ENCODE measurements at places on chromosomes 6 and 20.

DNA sequence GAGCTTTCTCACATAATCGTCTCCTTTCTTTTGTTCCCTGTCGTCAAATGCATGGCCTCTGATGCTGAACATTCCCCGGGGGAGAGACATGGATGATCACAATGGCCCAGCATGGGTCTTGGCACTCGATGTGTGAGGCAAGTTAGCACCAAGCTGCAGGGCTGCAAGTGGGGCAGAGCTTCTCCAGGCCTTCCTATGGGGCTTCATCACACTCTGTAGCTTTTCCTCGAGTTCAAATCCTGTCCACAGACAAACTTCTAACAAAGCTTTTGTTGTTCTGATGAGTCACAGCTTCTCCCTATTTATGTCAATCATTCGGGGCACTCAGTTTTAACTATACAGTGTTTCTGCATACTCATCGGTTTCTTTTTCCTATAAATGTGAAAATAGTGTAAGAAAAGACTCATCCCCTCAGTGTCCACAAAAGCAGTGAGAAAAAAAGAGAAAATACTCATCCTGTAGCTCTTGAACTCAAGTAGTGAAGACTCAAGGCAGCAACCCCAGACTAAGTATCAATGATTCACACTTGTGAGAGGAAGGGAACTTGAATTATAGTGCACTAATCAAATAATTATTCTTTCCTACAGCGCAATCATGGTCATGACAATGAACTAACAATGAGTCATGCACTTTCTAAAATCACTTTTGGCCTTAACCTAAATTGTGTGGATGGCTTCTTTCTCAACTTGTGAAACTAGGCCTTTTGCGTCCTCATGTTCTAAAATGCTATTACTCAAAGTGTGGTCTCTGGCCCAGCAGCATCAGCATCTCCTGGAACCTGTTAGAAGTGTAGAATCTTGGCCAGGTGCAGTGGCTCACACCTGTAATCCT lies 68.4 kb upstream of the NOX3 start:
- DNase-seq, result no peak

- DNase-seq, result no peak
Observed at GRCh38 chr6:143078468-143079324, 18.0 kb downstream of the AIG1 start.

GRCh38 chr6:31122791-31123706 lies 2.8 kb upstream of the CDSN start:
- no peak for DNase-seq

DNA sequence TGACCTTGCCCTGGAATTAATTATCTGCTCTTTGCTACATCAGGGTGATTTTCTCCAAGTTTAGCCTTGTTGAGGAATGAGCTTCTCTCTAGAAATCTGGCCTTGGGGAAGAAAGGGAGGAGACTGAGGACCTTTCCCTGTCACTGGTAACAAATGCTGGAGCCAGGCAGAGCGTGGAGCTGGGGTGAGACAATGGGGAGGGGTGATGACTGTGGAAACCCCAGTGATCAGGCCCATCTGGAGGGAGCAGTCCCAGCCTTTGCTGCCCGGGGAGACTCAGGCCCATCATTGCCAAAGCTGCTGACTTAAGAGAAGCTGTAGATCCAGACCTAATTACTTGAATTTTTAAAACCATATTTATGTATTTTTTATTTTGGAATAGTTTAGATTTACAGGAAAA lies 31.3 kb downstream of the BCAS4 start:
- no peak for DNase-seq

DNA sequence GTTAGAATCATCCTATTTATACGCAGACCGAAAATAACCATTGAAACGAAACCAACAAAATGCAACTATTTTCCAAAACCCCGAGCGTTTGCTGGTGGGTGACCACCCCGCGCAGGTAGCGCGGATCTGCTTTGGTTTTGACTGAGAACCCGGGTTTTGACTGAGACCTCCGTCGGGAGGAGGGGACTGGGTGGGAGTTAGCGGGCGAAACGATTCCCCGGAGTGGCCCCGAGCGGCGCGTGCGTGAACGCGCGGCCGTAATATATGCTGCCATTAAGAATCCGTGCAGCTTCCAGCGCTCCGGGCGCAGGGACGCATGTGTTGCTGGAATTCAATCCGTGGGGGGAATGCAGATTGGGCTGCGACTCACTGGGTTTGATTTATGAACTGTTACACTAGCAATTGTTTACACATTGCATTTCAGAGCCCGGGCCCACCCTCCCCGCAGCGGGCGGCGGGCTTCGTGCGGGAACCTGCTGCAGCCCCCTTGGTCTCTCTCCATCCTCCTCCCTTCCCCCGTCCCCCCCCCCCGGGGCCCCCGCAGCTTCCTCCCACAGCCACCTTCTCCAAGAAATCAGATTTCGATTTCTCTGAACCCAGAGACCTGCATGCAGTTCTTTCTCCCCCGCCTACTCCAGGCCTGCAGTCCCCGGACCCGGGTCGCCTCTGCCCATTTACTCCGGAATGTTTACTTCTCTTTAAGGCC lies 9.9 kb downstream of the NRN1 start:
- DNase-seq, result no peak

DNA sequence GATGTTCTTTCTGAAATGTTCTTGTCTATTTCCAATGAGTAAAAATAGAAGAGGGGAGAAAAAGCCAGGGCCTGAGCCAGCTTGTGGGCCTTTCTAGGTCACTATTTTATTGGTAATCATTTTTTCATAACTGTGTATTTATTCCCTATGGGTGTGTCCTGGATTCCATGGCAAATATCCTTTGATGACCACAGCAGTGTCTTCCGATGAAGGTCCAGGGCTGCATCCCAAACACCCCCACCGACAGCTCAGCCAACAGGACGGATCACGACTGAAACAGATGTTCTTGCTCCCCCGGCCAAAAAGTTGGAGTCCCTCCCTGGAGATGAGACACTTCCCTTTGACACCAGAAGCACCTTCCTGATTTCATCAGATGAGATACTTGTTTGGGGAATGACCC lies 105.4 kb upstream of the PLEKHG1 start:
- DNase-seq, result no peak

GRCh38 chr6:158387036-158387435 lies 74.8 kb downstream of the TULP4 start:
- DNase-seq, result no peak

DNA sequence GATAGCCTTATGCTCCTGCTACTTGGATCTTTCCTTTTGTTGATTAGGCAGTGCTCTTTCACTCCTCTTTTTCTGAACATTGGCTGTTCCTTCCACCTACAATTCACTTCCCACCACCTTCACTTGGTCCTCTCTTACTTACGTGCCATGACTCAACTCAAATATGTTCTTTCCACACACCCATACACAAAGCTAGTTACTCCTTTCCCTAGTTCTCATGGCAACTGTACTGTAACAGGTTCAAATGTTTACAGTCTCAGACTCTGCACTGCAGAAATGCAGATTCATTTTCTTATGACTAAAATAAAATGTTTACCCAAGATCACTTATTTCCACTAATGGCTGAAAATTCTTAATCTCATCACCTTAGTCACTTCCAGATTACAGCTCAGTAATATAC lies 174.0 kb upstream of the TSHZ2 start:
- DNase-seq, result no peak

DNA sequence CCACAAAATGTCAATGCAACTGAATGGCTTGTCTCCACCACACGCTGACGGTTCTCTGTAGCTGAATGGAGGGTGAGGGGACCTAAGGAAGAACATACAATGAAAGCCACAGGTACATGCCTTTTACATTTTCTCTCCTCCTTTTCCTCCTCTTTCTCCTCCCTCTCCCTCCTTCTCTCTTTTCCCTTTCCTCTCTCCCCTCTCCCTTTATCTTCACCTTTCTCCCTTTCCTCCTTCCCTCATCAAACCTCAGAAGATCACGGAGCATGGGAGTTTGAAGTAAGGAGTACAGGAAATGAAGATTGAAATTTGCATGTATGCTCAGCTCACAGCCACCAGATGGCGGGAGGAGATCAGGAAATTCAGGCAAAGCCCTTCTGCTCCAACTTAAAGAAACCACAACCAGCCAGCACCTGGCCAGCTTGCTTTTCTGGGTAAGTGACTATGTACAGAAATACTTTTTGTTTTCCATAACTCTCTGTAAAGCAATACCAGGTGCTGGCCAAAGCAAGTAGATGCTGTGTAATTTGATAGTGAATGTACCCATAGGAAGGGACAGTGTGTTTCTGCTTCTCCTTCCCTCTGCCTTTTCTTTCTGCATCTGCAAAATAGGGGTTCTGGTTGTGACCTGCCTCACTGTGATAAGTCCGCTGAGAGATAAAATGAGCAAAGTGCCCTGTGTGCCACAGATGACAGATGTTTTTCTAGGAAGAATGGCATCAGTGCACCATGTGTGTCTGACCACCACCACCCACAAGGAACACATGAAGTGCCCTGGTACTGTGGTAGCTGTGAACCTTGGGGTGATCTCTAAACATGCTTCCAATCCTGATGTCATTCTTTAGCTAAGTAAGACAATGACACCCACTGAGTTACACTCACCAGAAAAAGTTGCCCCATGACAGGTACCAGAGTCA lies 18.6 kb upstream of the FOXO3 start:
- DNase-seq, result peak; percentile 56

DNA sequence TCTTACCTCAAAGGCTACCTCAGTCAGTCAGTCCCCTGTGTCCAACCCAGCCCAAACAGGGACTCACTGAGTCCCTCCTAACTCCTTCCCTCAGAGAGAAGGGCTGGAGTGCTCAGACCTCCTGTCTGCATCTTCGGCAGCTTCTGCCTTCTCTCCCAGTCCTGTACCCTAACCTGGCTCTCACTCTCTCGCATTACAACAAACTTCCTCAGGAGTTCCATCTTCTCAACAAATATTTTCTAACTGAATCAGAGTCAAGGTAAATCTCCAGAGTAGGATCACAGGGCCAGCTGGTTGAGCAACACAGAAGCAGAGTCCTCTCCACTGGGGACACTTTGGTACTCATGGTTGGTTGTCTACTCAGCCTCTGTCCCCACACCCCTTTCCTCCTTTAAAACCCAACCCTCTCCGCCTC lies 92.3 kb downstream of the MRPL14 start:
- no peak for DNase-seq

GRCh38 chr6:7060769-7061516 lies 46.8 kb upstream of the RREB1 start:
- DNase-seq, result no peak

- no peak for DNase-seq
Observed at GRCh38 chr6:113361014-113361645, 496.0 kb upstream of the MARCKS start.

DNA sequence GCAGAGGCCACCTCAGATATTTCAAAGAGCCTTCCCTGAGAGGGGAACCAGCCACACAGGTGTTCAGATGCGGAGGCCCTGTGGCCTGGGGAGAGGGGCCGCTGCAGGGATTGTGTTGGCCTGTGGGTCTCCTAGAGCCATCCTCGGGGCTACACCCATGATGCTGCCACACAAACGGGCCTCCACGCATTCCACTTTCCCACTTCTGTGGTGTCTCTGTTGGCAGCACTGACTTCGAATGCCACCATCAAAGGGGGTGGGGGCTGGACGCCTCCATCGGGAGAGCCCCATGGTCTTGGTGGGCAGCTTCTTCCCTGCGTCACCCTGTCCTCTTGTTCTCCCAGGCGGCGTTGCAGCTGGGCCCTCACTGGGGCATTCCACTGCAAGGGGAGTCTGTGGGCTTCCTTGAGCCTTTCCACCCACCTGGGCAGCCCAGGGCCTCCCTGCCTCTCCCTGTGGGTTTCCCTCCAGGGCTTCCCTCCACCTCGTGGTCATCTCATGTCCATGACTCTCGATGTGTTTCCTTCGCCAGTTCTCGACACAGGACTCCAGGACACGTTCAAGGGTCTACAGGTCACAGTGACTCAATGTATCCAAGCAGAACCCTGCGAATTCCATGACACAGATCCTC lies 145.5 kb downstream of the ERMARD start:
- no peak for DNase-seq

- no peak for DNase-seq
Observed at GRCh38 chr6:154474648-154475428, 35.6 kb downstream of the CNKSR3 start.

DNA sequence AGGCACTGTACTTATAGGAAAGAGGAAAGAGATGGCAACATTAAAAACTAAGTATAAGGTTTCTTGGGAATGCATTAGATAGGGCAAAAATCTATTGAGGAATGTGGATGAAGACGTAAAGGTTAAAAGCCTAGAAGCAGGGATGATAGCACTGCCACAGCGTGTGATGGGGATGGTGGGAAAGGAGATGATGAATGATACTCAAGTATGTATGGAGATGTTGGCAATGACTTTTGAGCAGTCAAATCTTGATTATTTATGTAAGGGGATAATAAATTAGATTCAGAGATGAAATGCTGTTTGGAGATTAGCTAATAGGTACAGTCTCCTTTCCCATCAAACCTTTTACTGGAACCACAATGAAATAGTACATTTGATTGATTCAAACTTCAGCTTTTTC lies 432.8 kb downstream of the GRIK2 start:
- DNase-seq, result no peak

DNA sequence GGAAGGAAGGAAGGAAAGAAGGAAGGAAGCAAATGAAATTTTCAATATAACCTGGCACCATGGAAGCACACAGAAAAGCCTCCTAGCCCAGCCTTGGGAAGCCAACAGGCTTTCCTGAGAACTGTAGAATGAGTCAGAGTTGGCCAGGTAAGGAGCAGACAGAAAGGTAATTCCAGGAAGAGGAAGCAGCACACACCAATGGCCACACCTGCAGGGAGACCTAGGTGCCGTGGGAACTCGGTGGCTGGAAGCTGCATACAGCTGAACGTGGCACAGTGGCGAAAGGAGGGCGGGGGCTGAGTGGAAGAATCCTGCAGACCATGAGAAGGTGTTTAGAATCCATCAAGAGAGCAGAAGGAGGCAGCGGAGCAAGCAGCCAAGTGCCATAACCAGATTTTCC lies 224.8 kb upstream of the RREB1 start:
- DNase-seq, result no peak

Data from effector CD4-positive, alpha-beta T cell (primary cell).